ENCODE measurements at places on chromosomes 1 and 21.

DNA sequence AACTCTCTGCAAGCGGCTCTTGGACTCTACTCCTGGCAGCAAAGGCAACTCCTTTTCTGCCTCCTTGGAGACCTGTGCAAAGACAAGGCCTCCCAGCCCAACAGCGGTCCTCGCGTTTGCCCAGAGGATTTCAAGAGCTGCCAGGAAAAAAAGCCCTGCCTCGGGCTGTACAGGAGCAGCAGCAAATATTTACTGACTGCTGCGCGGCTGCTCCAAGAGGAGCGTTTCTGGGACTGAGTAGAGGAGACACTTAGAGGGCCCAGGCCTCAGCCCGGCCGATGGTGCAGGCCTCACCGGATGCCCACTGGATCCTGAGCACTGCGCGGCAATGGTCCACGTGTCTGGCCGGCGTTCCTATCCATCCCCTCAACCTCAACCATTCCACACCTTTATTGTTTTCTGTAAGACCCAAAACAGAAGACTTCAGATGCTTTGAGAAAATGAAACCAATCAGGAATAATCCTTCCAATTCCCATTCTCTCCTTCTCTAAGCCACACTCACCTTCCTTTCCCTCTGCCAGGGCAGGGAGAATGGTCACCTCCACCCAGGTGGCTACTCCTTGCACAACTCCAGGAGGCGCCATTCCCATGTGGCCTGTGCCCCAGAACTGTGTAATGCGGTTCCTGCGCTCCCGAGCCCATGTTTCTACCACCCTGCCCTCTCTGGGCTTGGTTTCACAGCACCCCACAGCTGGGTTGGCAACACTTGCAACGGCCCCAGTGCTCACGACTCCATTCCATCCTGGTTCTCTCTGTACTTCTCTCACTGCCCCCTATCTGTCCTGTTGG lies 215.8 kb downstream of the TRABD2B start:
- no peak for DNase-seq

- no peak for DNase-seq
Observed at GRCh38 chr1:172699695-172700227, 40.9 kb downstream of the FASLG start.

- DNase-seq: no peak
Observed at GRCh38 chr1:177800400-177801088, 169.3 kb downstream of the SEC16B start.

GRCh38 chr1:161111527-161111926 lies 6.3 kb downstream of the PFDN2 start:
- DNase-seq: no peak

All from stimulated activated CD4-positive, alpha-beta T cell treated with anti-CD3 and anti-CD28 coated beads, TNF-alpha, amount 100 ng/mL, for 24 hours (primary cell).